Right ventricle myocardium inferior (tissue), 1 donor: ENCODE measurements at places on chromosomes 2 and 18.

DNA sequence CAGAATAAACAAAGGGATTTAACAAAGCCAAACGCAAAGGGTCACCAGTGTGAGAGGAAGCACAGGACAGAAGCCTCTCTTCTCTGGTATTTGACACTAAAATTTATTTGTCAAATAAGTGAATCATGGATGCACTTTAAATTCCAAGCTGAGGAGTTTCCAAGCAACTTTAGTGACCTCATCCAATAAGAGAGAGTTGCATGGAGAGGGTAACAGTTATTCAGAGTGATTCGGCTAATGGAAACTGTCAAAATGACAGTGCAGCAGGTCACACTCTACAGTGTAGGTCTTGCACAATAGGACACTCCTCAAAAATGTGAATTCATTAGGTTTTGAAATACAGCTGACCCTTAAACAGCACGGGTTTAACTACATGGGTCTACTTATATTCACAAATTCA lies 103.9 kb upstream of the ACVR1C start:
- no peak for DNase-seq

GRCh38 chr2:38010995-38011394 lies 65.0 kb downstream of the CYP1B1 start:
- DNase-seq = no peak

DNA sequence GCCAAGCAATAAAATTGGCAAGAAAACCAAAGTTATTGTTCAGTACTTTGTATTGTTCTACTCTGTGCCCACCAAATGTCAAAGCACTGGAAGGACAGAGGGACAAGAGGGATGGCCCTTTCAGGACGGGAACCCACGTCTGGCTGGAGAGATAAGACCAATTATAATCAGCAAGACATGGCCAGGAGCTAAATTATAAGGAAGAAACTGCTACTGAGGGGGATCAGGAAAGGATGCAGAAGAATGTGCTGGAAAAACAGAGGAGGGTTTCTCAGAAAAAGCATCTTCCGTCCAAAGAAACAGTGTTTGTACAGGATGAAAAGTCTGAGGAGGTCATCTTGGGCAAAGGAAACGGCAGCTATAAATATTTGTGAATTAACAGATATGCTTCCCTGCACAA lies 46.4 kb upstream of the NARS1 start:
- no peak for DNase-seq

DNA sequence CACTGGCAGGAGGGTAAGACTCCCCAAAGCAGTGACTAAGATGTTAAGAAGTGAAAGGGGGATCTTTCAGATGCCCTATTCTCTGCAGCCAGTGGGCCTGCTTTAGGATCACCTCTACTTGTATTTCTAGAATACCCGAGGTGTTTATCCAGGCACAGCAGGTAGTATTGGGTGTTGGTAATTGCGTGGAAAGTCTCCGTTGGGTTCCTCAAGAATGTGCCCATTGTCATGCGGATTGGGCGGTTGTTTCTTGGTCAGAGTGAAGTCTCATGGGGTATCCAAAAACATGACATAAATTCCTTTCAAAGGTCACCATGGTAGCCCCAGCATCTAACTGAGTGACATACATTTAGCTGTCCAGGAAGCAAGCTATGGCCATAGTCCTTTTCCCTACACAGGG lies 308.8 kb downstream of the RPIA start:
- DNase-seq = no peak

DNA sequence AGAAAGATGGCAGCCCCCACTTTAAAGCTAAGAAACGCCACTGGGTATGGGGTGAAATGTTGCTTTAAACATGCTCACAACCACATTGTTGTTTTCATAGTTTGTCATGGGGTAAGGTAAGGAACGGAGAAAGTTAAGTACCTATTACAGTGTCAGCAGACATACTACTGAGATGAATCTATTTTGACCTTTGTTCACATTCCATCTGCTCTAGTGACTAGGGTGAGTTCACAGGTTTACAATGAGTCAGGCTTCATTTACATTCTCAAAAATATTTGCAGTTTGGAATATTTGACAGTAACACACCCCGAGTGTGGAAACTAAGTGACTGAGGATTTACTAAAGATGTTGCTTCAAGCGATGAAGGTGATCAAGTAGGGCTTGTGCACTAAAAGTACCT lies 428.7 kb upstream of the ACVR2A start:
- DNase-seq = no peak

DNA sequence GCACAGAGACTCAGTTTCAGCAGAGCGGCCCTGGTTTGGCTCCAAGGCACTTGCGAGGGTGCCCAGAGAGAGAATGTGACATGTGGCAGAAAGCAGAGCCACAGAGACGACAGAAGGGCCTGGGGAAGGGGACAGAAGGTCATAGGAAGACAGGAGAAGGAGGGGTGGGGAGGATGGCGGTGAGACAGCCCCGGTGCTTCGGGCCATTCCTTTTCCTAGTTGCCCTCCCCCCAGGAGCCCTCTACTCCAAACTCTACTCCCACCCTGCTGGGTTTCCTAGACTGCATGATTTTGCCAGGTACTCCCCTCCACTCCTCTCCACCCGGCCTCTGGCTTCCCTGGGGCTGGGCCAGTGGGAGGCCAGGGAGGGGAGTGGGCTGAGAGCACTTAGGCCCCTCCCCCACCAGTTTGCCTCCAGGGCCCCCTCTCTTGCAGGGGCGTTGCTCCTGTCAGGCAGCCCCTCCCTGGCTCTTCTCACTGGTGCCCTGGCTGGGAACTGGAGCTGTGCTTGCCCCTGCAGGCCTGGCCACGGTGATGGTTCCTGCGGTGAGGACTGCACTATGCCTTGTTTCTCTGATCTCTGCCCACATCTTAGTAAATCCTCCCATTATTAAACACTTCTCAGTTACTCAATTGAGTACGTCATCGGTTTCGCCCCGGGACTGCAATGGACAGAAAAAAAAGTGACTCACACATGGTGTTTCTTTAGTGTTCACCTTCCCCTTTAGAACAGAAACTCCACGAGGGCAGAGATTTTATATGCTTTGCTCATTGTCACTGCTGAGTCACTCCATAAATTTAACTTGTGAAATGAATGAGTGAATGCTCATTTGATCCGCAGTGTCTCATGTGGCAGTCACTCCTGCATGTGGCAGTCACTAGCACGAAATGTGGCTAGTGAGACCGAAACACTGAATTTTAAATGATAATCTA lies 58.7 kb upstream of the SP3 start:
- DNase-seq = peak; percentile 80

- no peak for DNase-seq
These were observed 41.1 kb downstream of the MARCO start for GRCh38 chr2:118983133-118983532.

- DNase-seq = no peak
These were observed 140.8 kb downstream of the DDX1 start for GRCh38 chr2:15732341-15733077.

DNA sequence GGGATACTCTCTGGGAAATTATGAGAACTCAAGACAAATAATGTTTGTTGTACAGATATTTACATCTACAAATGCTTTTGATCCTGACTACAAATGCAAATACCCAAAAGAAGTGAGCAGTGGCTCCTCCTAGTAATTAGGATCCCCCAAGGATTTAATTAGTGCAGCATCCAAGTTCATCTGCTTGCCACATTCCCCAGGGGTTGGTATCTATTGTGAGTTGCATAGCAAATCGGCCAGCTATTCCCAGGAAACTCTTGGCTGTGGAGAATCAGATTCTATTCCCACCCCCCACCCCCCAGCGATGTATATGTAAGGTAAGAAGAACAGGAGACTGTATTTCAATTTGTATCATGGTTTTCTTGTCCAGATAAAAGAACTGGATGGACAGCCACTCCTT lies 725.1 kb upstream of the CDH7 start:
- no peak for DNase-seq

- no peak for DNase-seq
These were observed 57.3 kb downstream of the FARSB start for GRCh38 chr2:222598611-222599010.

GRCh38 chr18:68533641-68534040 lies 181.3 kb downstream of the TMX3 start:
- no peak for DNase-seq

GRCh38 chr18:9079818-9080528 lies 22.5 kb upstream of the NDUFV2 start:
- DNase-seq = no peak

DNA sequence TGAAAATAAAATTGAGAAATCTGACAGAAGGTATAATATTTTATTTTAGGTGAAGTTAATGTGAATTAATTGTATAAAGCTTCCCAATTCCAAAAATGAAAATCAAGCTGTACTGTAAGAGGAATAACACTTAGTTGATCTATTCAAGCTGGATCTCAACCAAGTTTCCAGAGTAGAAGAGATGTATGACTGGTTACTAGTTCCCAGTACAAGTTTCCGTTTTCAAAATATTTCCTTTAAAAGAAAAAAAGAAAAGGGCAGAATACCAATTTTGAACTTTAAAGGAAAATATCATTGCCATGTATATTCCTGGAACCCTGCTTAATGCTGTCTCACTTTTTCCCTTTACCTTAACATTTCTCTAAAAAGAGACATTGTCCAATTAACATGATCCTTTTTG lies 308.5 kb downstream of the IRS1 start:
- DNase-seq = no peak

GRCh38 chr2:204199357-204199756 lies 262.8 kb downstream of the ICOS start:
- DNase-seq = no peak

- DNase-seq = no peak
These were observed 94.1 kb downstream of the GBX2 start for GRCh38 chr2:236073867-236074655.

GRCh38 chr2:81858998-81859397 lies 1554.4 kb upstream of the LRRTM1 start:
- DNase-seq = no peak

DNA sequence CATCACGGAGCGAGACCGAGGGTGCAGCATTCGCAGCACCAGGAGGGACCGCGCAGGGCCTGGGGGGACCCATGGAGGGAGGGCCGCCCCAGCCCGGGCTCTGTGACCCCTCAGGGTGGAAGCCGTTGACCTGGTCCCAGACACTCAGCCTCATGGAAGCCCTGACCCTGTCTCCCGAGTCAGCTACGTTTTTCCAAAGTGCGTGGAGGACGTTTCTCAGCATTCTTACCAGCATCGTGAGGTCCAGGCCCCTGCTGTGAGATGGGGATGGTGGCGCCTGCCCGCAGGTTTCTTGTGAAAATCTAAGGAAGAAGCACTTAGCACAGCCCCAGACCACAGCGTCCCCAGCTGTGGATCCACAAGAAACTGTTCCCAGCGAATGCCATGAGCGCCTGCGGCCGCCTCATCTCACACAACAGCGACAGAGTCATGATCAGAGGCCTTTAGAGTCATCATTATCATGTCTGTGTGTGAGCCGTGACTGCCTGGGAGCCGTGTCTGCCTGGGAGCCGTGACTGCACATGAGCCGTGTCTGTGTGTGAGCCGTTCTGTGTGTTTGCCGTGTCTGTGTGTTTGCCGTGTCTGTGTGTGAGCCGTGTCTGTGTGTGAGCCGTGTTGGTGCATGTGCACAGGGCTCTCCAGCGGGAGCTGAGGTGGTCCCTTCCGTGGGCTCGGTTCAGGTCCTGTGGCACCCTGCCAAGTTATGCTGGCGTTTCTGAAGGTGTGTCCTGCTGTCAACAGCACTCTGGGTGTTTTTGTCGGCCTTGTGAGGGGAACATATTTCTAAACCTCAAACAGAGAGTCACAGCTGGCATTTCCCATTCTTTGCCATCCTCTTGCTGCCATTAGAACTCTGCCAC lies 49.2 kb upstream of the KCNG2 start:
- DNase-seq = no peak

DNA sequence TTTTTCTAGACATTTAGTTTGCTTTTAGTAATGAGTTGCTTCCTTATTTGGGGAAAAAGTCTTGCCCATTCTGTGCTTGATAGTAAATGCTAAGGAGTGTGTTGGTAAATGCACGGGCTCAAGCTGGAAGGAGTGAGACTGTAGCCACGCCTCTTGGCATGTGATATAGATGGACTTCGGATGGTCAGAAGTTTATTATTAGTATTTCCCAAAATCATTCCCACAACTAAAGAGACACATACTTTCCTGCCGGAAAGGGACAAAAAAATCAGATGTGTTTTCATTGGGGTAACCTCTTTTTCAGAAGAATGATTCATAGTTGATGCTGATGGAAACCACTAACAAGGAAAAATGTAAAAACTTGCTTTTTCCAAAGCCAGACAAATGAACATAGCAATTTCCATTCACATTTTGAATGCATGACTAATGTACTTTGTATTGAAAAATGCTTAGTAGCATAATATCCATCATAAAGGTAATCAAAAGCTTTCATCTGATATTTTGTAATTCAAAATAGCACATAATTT lies 133.2 kb downstream of the ZNF532 start:
- no peak for DNase-seq

DNA sequence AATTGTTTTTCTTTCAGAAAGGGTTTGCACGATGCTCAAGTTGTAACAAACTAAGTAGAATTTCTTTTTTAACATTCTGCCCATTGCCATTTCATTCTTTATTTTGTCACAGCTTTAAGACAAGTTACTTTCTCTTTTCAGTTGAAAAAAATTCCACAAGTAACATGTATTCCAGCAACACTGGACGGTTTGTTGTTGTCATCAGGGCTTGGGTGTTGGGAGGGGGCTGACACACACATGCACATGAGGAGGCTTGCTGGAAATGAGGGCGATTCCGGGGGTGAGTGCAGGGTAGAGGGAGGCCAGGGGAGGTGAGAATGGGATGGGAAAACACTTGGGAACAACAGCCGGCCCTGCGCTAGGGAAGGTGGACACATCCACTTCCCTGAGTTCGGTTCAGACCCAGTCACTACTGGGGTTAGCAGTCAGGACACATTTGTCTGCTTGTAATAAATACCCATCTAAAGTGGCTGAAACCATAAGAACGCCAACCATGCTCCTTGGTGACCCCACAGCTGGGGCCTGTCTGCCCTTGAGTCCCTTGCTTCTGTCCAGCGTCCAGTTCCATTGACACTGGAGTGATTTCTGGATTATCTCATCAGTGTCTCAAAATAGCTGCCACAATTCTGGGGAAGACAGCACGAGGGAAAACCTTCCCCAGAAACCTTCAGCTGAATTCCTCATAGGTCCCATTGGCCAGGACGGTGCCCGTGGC lies 141.8 kb upstream of the BCL2L11 start:
- DNase-seq = no peak
